ENCODE measurements at places on chromosomes 7 and 10.

DNA sequence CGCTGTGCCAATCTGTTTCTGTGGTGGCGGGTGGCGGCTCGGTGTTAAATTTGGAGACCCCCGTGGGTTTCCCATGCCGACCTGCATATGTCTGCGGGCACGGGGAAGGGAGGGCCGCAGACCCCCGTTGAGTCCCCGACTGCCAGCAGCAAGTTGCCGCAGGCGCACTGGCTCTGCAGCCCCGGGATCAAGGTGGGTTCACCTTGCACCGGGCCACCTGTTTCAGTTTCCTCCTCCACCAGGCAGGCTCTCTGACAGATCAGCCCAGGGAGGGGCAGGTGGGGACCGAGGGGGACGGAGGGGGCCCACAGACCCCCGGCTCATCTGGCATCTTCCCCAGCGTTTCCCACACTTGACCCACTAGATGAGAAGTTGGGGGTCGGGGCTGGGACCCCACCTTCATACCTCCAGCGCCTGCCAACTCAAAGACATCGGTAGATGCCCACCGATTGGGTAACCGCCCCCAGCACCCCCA is 95.9 kb downstream of the CUX1 start:
- no peak for DNase-seq

GRCh38 chr10:90326498-90327267 is 531.2 kb downstream of the HTR7 start:
- no peak for DNase-seq

GRCh38 chr10:28850784-28851183 is 173.5 kb downstream of the BAMBI start:
- no peak for DNase-seq

GRCh38 chr7:128710481-128710880 is 28.7 kb upstream of the CALU start:
- DNase-seq = no peak
